ENCODE measurements at places on chromosomes 11 and 22.

DNA sequence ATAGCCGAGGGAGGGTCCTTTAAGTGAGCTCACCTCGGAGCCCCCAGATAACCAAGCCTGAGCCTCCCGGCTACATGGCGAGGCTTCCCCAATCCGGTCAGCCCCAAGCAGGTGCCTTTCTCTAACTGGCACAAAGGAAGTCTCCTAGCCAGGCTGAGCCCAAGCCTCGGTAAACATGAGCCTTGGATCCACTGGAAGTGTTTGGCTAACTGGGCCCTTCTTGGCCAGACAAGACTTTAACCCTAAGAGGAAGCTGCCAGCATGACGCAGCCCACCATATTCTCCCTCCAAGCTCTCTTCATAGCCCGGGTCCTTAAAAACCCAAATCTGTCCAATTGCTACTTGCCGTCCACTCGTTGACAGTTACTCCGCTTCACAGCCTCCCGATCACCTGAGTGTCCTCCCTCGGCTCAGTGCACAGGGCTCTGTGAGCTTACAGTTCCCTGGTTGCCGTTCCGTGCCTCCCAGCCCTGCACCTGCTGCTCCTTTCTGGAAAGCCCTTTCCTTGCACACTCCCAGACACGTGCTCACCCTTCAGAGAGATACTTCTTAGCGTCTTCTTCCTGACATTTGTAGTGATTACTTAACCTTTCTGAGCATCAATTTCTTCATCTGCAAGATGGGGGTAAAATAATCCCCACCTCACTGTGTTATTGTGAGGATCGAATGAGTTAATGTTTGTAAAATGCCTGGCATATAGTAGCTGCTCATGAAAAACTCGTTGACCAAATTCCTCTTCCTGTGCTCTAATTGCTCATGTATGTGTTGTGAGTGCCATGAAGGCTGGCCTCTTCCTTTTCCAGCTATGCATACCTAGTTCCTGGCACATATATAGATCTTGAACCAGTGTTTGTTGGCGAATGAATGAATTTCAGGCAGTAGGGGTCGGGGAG lies 25.6 kb downstream of the TXN2 start:
- no peak for DNase-seq

DNA sequence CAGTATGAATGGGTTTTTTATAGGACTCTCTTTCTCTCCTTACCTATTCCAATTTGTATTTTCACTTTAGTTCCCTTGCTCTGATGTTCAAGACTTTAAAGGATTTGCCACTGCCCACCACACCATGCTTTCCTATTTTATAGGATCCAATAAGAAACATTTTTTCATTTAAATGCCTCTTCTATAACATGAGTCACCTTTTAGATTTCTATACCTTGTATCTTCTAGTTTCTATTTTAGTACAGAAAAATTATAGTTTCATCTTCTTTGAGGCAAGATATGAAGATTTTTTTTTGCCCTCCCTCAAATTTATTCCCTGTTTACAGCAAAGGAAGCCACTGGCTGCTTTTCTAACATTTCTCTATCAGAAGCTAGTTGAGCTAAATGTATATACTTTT lies 76.8 kb downstream of the ARFGAP2 start:
- DNase-seq = no peak

GRCh38 chr11:111574373-111575225 lies 27.6 kb upstream of the SIK2 start:
- DNase-seq = no peak

DNA sequence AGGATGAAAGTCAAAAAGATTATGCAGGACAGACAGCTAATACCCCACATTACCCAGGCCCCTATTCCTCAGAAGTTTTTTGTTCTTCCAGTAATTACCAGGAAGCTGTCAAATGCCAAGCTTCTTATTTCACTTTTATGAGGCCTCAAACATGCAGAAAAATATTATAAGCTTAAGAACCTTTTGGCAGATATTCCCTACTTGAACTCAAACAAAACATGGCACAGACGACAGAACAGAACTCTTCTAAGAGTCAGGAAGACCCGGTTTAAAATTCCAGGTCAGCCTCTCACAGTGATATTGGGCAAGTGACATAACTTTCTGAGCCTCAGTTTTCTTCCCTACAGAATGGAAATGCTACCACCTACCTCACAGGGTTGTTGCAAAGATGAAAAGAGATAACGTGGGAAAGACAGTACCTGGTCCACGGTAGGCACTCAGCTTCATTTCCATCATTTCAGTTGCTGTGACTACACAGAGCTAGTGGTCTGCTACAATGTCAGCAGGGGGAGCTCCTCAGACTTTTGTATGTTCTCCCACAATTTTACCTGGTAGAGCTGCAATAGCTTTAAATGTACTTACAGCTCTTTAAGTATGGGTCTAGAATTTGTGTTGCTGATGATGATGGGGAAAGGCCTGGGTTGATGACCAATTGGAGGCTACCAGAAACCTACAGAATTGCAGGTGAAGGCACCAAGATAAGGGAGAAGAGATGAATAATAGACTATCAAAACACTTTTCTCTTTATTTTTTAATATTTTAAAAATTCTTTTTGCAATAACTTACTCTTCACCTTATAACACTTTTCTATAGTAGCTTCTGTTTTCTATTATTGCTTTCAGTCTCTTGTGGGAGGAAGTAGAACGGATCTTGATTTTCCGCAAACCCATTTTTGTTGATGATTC lies 98.3 kb upstream of the CHRM4 start:
- DNase-seq = no peak

DNA sequence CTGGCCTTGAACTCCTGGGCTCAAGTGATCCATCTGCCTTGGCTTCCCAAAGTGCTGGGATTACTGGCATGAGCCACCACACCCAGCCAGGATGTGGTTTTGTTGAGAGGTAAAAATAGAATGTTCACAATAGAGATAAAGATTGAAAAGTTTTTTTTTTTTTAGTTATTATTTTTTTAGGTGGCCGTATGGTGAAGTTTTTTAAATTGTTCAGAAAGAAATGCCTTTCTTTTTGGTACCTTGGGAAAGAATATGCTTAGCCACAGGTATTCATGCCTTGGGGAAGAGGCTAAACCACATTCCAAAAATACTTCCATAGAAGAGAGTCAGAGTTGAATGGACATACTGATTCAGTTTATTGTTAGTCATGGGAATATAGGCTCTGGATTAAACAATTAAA lies 143.4 kb downstream of the C11orf91 start:
- no peak for DNase-seq

DNA sequence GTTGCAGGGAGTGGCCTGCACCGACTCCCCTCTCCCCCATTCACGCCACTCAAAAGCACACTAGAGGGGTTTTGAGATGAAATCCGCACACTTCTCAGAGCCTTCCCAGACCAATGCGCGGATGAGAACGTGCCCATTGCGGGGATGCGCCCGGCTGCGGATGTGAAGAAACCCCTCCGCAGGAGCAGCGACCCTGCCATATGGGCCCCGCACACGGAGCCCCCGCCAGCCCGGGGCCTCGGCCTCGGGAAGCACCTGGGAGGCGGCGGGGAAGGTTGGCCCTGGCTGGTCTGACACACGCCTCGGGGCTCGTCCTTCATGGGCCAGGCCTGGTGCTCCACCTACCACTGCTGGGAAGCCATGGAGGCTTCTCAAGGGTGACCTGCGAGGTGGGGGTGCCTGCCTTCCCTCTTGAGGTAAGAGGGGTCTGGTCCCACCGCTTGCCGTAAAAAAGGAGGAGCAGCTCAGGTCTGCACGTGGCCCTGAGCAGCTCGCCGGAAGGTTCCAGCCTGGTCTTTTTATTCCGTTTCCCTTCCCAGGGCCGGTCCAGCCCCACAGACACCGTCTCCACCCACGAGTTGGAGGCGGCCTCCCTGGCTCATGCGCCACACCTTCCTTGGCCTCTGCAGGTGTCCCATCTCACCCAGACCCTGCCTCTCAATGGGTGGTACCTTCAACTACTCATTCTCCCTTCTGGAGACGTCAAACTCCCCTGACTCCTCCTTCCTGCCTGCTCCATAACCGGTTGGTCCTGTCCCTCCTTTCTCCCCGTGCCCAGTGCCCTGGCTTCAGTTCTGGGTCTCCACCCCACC lies 39.4 kb downstream of the TRMU start:
- DNase-seq = no peak

DNA sequence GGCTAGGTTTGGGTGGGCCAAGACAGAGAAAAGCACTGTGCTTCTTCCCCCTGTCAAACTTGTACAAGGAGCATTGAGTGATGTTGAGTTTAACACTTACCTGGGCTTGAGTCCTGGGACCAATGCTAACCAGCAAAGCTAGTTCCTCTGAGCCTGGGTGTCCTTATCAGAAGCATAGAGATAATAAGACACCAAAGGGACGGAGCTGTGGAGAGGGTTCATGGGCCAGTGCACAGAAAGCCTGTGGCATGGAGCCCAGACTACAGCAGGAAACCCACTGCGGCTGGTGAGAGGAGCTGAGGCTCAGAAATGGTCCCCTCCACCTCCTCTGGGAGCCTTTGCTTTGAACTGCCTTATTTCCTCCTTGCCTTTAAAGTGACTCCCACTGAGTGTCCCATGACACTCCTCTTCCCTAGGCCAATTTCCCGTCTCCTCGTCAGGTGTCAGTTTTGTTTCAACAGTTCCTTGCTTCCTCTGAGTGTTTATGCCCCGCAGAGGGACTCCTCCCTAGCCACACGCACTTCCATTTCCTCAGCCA lies 9.4 kb downstream of the SLCO2B1 start:
- no peak for DNase-seq

DNA sequence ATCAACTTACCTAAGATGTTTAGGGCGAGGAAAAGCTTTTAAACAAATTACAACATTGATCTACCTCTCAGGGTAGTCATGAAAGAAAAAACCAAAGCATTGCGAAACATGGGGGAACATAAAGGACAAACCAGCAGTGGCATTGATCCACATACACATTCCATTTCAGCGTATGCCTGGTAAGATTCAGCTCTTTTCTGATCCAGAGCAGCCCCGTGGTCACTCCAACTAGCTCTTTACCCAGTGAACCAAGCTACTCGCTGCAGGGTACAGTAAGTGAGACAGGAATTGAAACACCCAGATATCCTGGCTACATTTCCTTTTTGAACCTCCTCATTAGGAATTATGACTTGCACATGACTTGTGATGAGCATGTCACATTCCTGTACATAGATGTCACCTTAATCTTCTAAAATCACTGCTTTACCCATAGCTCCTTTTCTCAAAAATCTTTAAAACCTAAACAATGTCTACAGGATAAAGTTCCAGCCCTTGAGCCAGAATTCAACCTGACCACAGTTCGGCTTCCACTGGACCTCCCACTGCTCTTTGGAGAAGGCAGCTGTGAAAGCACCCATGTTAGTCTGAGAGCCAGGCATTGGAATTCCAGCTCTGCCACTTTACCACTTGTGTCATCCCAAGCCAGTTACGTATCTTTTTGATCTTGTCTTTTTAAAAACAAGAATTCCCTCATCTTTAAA lies 42.9 kb upstream of the AKIP1 start:
- no peak for DNase-seq

DNA sequence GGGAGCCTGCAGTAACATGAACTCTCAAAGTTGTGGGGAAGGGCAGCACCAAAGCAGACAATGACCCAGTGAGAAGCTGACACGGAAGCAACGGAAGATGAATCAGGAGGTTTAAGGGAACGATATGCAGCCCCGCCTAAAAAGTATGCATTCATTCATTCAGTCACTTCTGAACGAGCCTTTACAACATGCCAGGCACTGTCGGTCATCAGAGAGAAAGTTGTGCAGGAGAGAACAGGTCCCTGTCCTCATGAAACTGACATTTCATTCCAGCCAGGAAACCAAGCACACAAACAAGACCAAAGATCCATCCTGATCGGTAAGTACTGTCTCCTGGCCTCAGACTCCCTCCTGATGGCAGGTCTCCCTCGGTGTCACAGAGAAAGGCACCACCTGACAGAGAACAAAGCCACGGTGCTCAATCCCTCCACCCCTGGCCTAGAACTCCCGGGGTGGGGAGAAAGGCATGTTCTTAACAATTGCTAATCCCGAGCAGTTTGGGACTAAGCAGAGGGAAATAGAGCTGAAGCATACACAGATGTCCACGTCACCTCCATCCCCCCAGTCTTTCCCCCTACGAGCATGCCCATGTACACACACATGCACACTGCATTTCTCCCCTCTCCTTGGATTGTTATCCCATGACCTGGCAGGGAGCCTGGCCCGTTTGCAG lies 49.3 kb downstream of the LRFN4 start:
- no peak for DNase-seq

DNA sequence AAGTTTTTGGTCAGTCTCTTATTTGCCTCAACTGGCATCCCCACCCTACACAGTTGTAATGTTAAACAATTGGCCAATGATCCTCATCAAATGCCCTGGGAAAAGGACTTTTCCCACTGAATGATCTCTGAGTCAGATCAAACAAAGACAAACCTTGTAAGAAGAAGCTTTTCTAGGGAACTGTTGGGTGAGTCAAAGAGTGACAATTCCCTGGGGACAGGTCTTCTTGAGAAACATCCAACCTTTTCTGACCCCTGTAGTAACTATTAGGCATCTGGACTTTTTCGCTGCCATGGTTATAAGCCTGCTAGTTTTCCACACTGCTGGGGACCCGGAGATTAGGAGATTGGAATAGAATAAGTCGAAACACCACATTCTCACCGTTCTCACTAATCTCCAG lies 789.8 kb upstream of the API5 start:
- no peak for DNase-seq

GRCh38 chr11:2923446-2924375 lies 5.5 kb downstream of the PHLDA2 start:
- no peak for DNase-seq

DNA sequence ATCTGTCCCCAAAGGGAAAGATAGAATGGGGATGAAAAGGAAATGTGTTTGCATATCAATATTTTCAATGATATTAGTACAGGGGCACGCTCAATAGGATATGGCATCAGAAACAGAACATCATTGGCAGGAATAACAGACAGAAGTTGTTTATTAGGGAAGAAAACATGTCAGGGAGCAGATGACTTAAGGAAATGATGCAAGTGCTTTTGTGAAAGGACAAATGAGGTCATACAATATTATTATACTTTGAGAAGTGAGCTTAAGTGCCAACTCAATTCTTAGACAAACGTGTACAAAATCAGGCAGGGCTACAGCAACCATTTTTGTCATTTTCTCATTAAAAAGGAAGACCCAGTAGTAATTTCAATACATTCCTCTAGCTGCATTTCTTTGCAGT lies 388.4 kb downstream of the SOX6 start:
- DNase-seq = no peak

DNA sequence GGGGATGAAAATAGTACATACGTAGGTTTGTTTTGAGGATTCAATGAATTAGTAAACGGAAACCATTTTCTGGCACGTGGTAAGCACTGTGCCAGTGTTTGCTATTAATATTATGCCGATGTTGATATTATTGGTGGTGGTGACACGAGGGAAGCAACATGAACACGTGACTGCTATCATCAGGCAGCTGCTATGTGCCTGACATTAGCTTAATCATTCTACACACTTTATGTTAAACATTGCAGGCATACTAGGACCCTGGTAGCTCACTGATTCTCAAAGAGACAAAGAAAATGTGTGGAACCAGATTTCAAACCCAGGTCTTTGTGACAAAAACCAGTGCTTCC lies 656 bp downstream of the SRRD start:
- DNase-seq = no peak

- no peak for DNase-seq
These were observed 130.8 kb downstream of the CEP164 start for GRCh38 chr11:117458275-117459122.

GRCh38 chr11:103609117-103610066 lies 427.0 kb upstream of the DDI1 start:
- DNase-seq = no peak
